Suppressor macrophage treated with lipopolysaccharide for 4 hours (primary cell): ENCODE measurements at places on chromosomes 1 and 21.
A peak's percentile ranks its signal among the peaks of the same experiment; 100 is the strongest.

GRCh38 chr21:32587651-32588050 lies 2.3 kb upstream of the TCP10L start:
- DNase-seq = no peak

GRCh38 chr1:6414443-6414844 lies 5.3 kb downstream of the HES2 start:
- DNase-seq = peak; percentile 26

DNA sequence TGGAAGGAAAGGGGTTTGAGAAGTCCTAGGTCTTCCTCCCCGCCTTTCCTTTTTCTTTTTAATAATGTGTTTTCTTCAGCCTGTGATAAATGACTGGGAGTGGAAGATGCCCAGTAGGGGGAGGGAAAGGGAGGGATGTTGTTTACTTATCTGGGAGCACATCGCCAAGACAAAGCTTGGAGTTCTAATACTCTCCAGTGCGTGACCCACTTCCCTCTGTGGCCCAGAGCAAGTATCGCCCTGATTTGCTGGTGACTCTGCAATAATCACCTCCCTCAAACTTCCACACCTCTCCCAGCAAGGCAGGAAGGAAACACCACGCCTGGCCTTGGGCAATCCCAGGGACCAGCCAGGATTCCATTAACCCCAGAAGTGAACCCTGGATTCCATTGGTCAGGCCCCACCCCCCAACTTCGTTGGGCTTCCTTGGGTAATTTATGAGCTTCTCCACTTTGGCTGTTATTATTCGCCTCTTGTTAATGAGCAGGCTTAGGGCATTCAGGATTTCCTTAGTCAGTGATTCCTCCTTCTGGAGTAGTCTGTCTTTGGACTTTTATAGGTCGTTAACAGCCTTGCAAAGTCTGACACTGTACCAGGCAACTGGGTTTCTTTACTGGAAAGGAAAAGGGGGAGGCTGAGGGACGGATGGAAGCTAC lies 24.3 kb upstream of the GRHL3 start:
- peak; percentile 14 for DNase-seq

- peak; percentile 30 for DNase-seq
Observed at GRCh38 chr1:27772036-27772931, 735 bp upstream of the STX12 start.

- no peak for DNase-seq
Observed at GRCh38 chr1:185426848-185427247, 109.8 kb upstream of the IVNS1ABP start.

DNA sequence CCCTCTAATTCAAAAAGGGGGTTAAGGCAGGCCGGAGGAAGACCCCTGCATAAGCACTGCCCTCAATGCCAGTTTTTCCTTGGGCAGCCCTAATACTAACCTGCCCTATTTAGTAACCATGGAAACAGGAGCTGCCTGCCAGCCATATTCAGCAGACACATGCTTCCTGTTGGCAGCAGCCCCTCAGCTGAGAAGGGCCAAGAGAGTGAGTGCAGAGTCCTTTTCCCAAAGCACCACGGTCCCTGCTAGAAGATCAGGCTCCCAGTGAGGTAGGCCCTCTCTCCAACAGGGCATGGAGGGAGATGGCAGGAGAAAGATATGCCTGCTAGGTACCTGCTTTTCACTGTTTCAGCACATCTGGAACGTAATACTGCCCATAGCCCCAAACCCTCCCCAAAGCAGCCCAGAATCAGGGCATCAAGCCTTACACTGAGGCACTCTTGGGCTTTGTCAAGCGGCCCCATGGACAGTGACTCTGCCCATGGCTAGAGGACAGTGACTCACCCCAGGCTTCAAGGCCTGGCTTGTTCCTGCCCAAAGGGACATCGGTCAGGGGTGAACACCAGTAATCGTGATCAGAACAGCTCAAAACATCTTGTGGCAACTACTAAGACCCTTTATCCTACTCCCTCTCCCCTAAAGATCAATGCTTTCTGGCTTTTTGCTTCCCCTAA lies 64.5 kb downstream of the BCAR3 start:
- DNase-seq = no peak

GRCh38 chr1:4315202-4315601 lies 339.2 kb upstream of the AJAP1 start:
- DNase-seq = no peak

- no peak for DNase-seq
Observed at GRCh38 chr1:162851341-162851740, 9.6 kb downstream of the CCDC190 start.

- DNase-seq = no peak
Observed at GRCh38 chr21:40507978-40508377, 339.0 kb downstream of the DSCAM start.

DNA sequence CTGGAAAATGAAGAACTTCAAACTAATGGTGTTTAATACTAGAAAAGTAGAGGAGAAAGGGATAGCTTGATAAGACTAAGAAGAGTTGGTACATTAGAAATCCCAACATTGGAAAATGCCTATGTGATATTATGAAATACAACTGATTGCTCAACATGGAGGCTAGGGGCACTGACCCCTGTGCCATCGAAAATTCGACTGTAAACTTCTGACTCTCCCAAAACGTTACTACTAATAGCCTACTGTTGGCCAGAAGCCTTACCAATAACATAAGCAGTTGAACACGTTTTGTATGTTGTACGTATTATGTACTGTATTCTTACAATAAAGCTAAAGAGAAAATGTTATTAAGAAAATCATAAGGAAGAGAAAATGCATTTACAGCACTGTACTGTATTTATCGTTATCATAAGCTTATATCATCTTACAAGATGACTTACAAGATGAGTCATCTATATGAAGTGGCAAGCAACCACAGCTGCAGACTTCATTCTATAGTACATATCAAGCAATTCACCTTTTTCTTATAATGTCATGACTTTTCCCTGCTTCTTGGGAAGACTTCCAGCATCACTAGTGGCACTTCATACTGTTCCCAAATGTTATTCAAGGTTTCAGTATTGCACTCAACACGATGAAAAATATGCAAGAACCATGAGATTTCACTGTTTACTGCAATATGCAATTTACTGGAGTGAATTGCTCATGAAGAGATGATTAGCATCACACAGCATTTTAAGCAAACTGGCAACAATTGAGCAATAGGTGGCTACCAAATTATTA lies 12.9 kb upstream of the CTSK start:
- DNase-seq = peak; percentile 52

DNA sequence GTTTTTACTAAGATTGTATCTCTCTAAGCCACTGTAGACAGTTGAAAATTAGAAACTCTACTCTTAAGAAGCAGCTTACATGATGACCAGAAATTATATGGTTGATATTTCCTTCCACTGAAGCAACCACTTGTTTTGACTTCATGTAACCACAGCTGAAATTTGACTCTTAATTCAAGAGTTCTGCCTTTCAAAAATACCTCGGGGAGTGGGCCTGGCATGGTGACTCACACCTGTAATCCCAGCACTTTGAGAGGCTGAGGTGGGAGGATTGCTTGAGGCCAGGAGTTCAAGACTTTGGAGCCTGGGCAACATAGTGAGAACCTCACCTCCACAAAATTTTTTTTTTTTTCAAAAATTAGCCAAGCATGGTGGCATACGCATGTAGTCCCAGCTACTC lies 4.3 kb downstream of the AMPD1 start:
- no peak for DNase-seq

GRCh38 chr21:46179708-46180078 lies 4.6 kb downstream of the SPATC1L start:
- DNase-seq = no peak

DNA sequence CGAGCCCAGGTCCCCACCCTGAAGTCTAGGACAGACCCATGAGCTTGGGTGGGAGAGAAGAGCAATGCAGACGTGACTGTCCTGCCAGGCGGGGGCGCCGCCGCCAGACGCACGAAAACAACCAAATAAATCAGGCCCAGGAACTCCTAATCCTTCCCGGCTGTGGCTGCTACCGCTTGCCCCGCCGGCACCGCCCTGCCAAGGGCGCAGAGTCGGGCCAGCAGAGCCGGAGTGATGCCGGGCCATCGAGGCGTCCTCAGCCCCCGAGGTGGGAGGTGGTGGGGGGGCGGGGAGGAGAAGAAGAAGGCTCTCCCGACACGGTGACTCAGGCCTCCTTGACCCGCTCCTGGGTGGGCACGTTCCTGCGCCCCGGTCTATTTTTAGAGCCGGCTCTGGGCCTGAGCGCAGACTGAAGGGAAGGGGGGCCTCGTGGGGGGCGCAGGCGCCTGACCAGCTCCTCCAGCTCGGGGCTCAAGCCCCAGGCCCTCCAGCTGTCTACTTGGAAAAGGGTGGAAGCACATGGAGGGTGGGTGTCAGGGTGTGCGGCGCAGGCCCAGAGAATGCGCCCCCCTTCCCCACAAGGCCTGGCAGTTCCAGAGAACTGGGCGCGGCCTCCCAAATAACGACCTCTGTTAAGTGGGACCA lies 10.7 kb upstream of the COL16A1 start:
- peak; percentile 23 for DNase-seq

DNA sequence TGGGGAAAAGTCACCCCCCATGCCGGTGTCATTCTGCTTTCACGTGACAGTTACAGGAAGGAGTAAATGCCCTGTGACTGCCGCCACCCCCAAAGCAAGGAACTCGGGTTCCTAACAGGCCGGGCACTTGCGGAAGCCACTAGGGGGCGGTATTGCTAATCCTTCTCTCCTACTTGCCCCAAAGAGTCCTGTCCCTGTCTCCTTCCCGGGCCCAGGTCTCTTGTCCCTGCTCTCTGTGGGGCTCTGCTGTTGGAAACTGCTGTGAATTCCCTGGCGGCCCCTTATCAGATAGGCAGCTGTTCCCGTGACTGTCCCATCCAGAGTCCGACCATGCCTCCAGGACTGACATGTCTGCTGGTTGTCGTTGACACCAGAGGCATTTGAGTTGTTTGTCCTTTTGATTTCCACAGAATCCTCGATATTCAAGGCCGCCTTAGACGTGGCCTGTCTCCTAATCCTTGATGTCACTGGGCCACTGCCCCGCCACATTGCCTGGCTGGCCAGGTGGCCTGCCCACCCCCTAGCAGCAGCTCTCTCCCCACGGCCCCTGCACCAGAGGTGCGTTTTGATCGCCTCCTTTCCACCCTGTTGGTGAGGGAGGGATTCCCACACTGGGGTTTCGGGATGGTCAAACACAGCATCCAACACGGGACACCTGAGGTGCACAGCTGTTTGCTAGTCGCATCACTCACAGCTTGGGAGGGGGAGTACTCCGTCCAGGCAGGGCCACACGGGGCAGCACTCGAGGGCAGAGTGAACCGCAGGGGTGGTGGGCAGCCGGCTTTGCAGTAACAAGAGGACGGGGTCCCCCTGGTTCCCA lies 37.3 kb downstream of the CHAF1B start:
- DNase-seq = peak; percentile 74

GRCh38 chr1:44571712-44572571 lies 102.3 kb downstream of the TMEM53 start:
- peak; percentile 40 for DNase-seq

DNA sequence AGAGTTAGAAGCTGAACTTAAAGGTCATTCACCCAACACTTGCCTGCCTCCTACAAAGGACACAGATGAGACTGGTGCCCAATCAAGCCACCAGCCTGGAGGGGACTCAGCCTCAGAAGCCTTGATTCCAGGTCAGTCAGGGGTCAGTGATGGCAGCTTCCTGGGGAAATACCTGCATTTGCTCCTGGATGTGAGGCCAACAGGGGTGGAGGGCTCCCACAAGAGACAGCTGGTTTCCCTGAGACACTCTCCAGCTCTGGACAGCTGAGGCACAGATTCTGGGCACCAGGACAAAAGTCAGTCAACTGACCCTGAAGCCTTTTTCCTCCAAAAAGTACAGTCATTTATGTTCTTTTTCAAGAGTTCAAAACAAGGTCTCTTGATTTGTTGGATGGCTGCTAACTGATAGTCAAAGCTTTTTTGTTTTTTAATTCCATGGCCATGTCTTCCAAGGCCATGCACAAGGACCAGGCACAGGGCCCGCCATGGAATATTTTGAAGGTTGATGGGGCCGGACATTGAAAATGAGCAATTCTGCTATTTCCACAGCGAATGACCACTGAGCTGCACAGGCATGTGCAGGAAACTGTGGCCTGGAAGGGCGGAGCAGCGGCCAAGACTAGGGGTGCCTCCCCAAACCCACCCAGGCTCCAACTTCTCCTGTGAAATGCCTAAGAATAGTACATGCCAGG lies 1.8 kb downstream of the C2CD2 start:
- no peak for DNase-seq

DNA sequence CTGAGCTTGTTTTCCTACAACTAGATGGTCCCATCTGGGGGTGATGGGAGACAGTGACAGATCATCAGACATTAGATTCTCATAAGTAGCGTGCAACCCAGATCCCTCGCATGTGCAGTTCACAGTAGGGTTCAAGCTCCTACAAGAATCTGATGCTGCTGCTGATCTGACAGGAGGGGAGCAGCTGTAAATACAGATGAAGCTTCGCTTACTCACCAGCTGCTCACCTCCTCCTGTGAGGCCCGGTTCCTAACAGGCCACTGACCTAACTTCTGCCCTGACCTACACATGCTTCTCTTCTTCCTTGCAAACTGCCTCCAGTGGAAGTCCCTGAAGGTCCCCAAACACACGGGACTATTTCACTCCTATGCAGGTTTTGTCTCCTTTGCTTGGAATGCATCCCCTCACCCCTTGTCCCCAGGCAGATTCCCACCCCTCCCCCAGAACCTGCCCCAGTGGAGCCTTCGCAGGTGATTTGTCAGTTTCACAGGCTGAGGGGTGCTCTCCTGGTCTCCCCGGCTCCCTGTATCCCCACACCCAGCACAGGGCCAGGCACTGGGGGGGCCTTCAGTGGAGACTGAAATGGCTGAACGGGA lies 5.7 kb upstream of the ZBTB48 start:
- DNase-seq = no peak

GRCh38 chr1:116368241-116368640 lies 4.8 kb upstream of the ATP1A1 start:
- DNase-seq = no peak

DNA sequence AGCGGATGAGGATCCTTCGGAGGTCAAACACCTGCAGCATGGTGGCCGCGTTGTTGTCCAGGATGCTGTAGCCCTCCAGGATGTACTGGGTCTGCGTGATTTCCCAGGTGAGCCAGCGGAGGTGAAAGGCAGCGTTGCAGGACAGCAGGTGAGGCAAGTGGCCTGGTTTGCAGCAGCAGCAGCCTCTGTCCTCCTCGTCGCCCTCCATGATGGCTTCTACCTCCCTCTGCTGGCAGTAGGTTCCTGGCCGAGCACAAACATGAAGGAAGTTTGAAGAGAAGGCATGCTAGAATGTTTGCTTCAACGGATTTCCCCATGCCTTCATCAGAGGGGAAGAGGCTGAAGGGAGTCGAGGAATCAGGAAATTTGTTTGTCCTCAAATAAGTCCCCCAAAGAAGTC lies 74.7 kb downstream of the NTPCR start:
- DNase-seq = peak; percentile 42
